Naive B cell (primary cell): ENCODE measurements at places on chromosomes 13 and 19.

DNA sequence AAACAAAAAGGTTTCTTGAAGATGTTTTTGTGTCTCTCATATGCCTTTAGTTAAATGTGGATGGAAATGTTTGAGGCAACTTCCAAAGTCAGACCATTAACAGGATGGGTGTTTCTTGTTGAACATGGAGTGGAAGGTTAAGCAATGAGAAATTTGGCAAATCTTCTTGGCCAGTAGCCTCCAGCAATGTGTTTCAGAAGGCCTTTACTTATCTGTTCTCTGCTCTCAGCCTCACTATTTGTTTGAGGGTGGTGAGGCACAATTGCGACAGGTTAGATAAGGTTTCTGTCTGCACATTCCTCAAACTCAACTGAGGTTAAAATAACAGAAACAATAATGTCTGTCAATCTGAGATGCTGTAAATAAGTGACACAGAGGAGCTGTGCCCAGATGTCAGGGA, 1019.0 kb downstream of the DIAPH3 start:
- no peak for DNase-seq

- DNase-seq = no peak
Observed at GRCh38 chr13:66137384-66137783, 1092.8 kb downstream of the PCDH9 start.

GRCh38 chr13:110665491-110666254, 40.2 kb downstream of the CARS2 start:
- peak; percentile 72 for DNase-seq

- peak; percentile 28 for DNase-seq
Observed at GRCh38 chr19:42528354-42529247, at the start of gene CEACAM1. CEACAM1 (minus strand) TSS chr19:42528481; CDS start chr19:42528374, 107 bp downstream.

DNA sequence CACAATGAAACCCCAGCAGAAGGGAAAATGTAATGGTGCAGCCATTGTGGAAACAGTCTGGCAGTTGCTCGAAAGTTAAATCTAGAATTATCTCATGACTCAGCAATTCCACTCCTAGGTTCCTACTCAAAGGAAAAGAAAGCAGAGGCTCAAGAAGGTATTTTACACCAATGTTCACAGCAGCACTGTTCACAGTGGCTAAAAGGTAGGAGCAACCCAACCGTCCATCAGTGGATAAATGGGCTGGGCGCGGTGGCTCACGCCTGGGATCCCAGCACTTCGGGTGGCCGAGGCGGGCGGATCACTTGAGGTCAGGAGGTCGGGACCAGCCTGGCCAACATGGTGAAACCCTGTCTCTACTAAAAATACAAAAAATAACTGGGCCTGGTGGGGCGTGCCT, 25.9 kb downstream of the ZFR2 start:
- no peak for DNase-seq

DNA sequence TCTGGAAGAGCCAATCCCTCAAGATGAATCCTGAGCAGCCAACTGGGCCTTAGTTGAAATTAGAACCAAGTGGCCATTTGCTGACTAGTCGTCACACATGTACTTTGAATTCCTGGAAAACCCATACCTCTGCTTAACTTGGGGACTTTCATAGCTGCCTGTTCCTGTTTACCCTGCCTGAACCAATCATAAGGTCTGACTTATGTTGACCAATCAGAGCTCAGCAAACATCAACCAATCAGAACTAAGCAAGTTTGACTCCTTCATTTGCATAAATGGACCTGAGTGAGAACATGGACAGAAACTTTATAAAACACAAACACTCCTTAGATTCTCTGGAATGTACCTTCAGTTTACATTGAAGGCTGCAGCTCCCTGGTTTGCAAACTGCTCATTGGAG, 50.8 kb downstream of the LATS2 start:
- DNase-seq = no peak

DNA sequence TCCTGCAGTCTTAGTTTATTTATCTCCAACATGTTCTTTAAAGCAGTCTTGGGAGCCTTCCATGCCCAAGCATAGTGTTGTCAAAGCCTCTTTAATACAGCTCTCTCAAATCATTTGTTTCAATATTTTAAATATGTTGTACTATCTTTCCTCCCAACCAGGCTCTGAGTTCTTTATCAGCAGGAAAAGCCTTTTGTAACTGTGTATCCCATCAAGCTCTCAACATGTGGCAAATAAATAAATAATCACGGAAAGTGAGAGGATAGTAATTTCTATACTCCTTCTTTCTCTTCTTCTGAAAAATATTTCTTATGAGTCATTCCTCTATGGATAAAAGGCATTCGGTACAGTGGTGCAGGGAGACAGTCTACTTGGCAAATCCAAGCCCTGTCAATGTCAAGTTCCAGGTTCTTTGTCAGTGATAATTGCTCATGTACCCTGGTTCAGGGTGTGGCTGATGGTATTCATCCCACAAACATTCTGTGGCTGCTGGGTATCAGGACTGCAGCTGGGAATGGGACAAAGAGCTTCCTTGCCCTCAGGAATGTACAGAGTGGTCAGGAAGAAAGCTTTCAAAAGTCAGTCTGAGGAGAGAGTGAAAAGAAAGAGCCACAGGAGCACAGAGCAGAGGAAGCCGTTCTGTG, 384.3 kb downstream of the EFNB2 start:
- DNase-seq = no peak

GRCh38 chr19:1553415-1553814, 14.7 kb downstream of the MEX3D start:
- no peak for DNase-seq

DNA sequence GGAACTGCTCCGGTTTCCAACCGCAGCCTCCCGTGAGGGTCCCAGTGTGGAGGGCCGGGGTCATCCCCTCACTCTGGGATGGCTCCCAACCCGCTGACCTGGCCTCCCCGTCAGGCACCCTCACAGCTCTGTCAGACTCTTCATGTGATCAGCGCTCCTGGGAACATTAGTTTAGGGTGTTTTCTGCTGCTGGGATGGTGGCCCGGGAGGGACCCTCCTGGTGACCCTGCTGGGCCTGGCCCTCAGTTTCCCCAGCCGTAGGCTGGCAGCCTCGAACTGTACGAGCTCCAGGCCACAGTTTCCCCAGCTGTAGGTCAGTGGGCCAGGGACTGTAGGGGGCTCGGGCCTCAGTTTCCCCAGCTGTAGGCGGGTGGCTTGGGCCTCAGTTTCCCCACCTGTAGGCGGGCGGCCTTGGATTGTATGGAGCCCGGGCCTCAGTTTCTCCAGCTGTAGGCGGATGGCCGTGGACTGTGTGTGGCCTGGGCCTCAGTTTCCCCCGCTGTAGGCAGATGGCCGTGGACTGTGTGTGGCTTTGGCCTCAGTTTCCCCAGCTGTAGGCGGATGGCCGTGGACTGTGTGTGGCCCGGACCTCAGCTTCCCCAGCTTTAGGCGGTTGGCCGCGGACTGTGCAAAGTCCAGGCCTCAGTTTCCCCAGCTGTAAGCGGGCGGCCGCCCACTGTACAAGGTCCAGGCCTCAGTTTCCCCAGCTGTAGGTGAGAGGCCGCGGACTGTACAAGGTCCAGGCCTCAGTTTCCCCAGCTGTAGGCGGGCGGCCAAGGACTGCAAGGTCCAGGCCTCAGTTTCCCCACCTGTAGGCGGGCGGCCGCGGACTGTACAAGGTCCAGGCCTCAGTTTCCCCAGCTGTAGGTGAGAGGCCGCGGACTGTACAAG, 1.3 kb upstream of the PTBP1 start:
- DNase-seq = no peak

DNA sequence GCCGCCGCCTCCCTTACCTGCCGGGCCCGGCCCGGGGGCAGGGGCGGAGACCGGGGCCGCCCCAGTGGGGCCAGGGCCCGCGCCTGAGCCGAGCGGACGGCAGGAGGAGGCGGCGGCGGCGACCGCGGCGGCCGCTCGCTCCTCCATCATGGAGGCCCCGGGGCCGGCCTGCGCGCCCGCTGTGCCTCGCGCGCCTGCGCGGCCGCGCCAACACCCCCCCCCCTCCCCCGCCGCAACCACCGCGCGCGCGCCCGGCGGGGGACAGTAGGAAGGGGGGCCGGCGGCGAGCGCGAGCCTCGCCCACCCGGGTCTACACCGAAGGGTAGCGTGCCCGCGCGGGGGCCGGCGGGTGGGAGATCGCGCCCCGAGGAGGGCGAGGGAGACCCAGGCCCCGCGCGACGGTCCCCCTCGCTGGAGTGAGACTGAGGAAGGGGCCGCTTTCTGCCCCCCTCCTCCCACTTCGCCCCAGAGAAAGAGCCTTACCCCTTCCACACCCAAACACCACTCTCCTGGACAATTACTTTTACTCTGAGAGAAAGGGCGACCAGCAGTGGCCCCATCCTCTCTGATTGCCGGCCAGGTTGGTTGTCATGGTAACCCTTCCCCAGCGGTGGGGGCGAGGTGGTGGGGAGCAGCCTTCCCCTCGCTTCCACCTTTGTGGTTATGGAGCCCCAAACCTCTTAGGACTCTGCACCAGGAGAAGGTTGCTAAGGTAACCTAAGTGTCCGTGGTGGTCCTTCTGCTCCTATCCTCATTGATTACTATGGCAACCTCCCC, at the start of gene STRN4:
Gene STRN4 (minus strand): TSS at position 170 of the 777 bp plus-strand sequence. CDS start 20 bp downstream, at position 150.
- peak; percentile 42 for DNase-seq

DNA sequence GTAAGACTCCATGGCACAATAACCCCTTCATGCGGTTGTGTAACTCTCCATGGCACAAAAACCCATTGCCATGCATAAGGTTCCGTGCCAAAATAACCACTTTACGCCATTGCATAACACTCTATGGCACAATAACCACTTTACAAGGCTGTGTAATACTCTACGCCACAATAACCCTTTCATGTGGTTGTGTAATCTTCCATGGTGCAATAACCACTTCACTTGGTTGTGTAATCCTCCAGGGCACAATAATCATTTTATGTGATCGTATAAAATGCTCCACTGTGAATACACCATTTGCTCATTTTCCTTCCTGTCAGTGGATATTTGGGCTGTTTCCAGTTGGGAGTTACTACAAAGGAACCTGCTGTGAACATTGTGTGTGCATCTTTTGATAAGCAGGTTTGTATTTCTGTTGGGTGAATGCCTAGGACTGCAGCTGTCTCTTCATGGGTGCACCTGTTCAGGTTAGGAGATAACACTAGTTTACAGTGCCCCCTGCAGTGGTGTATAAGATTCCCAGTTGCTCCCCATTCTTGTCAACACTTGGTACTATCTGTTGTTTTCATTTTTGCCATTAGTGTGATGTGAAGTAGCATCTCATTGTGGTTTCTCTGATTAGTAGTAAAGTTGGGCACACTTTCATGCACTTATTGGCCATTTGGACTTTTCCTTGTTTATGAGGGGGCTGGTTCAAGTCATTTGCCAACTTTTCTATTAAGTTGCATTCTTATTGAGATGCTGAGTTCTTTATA, 21.1 kb upstream of the ZSCAN18 start:
- no peak for DNase-seq

DNA sequence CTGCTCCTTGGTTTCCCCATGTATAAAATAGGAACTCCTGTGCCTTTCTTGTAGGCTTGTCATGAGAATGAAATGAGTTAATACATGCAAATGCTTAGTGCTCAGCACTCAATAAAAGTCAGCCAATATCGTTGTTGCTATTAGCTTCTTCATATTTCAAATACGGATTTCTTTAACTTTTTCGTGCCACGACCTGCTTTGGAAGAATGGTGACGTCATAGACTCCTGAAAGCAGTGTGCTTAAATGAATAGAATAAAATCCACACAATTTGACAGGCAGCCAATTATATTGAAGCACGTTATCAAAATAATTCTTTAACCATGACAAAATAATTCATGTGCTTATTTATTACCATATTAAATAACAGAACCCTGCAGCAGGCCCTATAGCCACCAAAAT, 26.6 kb upstream of the CDC16 start:
- no peak for DNase-seq

DNA sequence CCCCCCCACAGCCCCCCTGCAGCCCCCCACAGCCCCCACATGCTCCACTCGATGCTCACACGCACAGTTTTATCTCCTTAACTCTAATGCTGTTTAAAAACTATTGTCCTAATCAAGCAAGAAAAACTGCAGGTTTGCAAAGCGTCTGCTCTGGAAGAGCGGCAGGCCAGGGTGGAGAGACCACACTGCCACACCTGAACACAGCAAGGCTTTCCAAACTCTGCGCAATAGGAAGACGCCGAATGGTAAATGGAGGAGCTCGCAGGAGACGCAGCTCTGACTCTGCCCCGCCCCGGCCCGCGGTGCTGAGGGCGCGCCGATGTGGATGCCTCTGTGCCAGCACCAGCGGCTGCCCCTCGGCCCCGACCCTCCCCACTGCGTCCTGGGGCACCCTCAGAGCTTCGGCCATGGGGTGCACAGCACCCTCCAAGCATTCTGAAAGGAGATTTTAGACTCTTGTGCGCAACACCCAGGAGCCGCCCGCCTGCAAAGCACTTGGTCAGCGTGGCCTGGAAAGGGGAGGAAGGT, 32.4 kb downstream of the RASA3 start:
- DNase-seq = no peak

GRCh38 chr19:28864577-28865042, 348.3 kb downstream of the UQCRFS1 start:
- DNase-seq = no peak

DNA sequence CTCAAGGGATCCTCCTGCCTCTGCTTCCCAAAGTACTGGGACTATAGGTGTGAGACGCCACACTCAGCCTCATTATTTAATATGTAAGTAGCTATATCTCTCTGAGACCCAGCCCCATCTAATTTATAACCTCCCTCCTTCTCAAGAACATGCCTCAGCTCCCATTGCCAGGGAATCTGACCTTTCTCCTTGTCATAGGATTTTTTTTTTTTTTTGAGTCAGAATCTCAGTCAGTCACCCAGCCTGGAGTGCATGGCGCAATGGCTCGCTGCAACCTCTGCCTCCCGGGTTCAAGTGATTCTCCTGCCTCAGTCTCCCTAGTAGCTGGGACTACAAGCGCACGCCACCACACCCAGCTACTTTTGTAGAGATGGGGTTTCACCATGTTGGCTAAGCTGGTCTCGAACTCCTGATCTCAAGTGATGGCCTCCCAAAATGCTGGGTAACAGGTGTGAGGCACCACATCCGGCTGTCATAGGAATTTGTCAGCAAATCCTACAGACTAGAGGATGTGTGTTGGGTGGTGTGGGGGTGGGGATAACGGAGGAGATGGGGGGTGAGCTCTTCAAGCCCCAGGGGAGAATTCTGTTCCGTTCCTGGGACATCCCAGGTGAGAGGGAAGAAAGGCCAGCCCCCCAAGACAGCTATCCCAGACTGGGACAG, 5.1 kb upstream of the EPS8L1 start:
- no peak for DNase-seq

- peak; percentile 14 for DNase-seq
Observed at GRCh38 chr19:41804336-41804735, 7.9 kb downstream of the CEACAM3 start.

DNA sequence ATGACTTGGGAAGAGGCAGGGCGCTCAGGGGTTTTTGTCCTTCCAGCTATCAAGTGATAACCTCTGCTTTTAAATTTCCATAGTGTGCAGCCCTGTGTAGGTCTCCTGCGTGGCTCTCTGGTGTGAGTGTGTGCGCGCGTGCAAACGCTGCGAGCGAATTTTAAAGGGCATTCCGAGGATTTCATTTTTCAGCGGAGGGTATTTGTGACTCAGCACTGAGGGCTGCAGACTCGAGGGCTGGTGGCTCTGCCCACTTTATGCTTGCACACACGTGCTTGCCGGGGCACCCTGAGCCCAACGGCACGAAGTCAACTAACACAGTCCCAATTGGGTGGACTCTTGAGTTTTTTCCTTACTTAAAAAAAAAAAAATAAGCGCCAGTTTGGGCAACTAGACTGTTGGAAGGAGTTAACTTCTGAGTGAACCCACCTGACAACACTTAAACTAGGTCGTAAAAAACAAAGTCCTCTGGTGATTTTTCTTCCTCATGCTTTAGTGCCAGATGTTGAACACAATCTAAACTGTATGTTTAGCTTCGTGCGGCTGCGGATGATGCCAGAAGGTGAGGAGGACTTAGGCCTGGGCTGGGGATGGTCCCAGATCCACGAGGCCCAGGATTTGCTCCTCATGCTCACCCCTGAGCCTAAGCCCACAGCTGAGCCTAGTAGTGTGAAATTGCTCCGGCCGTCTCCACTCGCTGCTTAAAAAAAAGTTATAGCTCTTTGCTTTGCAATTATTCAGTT, 2.1 kb downstream of the FGF9 start:
- DNase-seq = no peak
